Mesothelial cell of epicardium (in vitro differentiated cells): ENCODE measurements at places on chromosomes 2 and 18.

GRCh38 chr2:111101592-111101991, 19.1 kb upstream of the BCL2L11 start:
- DNase-seq: no peak
- H3K36me3 ChIP-seq: no peaks in the 10 kb centered on the region
- H3K27me3 ChIP-seq: no peaks in the 10 kb centered on the region
- peaks cover 6% of the 10 kb centered on the region for H3K4me1 ChIP-seq

- H3K4me1 ChIP-seq: no peaks in the 10 kb centered on the region
- H3K27ac ChIP-seq: no peak overlapping the region
- DNase-seq: no peak
- H3K36me3 ChIP-seq: peaks cover 24% of the 10 kb centered on the region
Observed at GRCh38 chr2:89819809-89820208, 1128.3 kb downstream of the RPIA start.

DNA sequence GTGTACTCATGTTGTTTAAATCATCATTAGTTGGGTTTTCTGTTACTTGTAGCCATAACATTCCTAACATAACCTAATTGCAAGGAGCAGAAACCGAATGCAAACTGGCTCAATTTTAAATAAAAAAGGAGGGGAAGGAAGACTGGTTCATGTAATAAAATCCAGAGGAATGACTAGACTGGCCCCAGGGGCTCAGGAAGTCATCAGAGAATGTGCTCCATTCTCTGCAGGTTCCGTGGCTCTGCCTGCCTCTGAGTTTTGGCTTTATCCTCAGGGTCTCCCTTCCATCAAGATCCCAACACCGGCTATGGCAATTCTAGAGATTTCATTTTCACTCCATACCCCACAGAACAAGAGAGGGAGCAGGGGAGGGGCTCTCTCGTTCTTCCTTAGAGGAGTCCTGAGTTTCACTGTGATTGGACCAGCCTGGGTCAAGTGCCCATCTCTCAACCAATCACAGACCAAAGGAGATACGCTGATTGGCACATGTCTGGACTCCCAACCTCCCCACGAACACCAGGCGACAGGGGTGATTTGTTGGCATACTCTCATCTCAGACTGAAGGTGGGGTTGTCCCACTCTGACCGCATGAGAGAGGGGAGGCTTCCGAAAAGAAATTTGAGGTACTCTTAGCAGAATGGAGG, 64.8 kb downstream of the NPPC start:
- H3K4me1 ChIP-seq: no peaks in the 10 kb centered on the region
- peaks cover 11% of the 10 kb centered on the region for H3K27me3 ChIP-seq
- DNase-seq: no peak
- H3K4me3 ChIP-seq: no peak overlapping the region
- H3K36me3 ChIP-seq: peaks cover 2% of the 10 kb centered on the region
- no peak overlapping the region for H3K27ac ChIP-seq

- DNase-seq: no peak
- no peaks in the 10 kb centered on the region for H3K36me3 ChIP-seq
- H3K27ac ChIP-seq: no peak overlapping the region
- no peak overlapping the region for H3K4me3 ChIP-seq
- no peaks in the 10 kb centered on the region for H3K27me3 ChIP-seq
Observed at GRCh38 chr2:106516436-106516835, 29.3 kb downstream of the CD8B2 start.

- H3K4me3 ChIP-seq: no peak overlapping the region
- H3K36me3 ChIP-seq: peaks cover 46% of the 10 kb centered on the region
- H3K27ac ChIP-seq: no peak overlapping the region
- peaks cover 5% of the 10 kb centered on the region for H3K4me1 ChIP-seq
- no peaks in the 10 kb centered on the region for H3K27me3 ChIP-seq
Observed at GRCh38 chr2:210458395-210458794, 18.2 kb downstream of the LANCL1 start.

- no peaks in the 10 kb centered on the region for H3K4me1 ChIP-seq
- H3K4me3 ChIP-seq: no peak overlapping the region
- no peaks in the 10 kb centered on the region for H3K36me3 ChIP-seq
- DNase-seq: no peak
- H3K27ac ChIP-seq: no peak overlapping the region
Observed at GRCh38 chr2:105510761-105511528, 112.1 kb upstream of the FHL2 start.

DNA sequence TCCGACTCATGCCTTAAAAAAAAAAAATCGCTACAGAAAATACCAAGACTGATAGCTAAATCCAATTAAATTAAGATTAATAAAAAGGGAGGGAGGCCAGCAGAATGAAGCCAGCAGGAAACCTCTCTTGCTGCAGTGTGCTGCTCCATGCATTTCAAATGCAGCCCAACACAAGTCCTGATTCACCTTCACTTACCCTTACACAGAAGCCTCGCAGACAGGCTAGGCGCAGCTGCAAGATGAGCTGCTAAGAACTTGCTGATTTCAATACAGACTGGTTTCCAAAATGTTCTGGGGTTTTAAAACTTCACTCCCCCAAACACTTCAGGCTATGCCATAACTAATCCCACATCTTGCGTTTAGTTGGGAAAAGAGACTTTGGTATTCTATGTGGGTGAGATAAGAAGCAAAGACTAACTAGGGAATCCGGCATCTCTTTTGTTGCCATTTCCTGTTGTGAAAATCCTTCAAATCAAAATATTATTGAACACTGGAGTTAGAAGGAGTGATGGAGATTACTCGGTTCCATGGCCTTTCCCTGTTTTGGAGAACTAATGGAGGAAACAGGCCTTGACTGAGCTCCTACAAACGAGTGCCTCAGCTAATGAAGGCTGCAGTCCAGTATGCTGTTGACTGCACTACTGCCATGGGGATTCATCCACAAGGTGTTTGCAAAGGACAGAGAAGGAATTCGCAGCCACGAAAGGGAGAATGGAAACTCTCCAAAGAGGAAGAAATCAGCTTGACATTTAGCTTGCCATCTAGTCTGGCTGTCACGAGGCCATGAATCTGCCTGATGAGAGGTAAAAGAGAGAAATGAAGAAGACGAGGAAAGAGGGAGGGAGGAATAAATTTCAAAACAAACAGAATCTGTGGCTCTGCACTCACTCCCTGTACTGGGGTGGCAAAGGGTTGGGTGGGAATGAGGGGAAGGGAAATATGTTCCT, 67.3 kb downstream of the CLHC1 start:
- H3K4me1 ChIP-seq: peaks cover 33% of the 10 kb centered on the region
- no peaks in the 10 kb centered on the region for H3K27me3 ChIP-seq
- H3K27ac ChIP-seq: peak overlapping the region; percentile 48

GRCh38 chr2:70715071-70715985, 52.7 kb downstream of the ADD2 start:
- no peak overlapping the region for H3K4me3 ChIP-seq
- peaks cover 4% of the 10 kb centered on the region for H3K4me1 ChIP-seq
- no peak overlapping the region for H3K27ac ChIP-seq

GRCh38 chr2:151946899-151947812, 118.9 kb upstream of the ARL5A start:
- peaks cover 8% of the 10 kb centered on the region for H3K36me3 ChIP-seq
- peaks cover 9% of the 10 kb centered on the region for H3K4me1 ChIP-seq
- H3K4me3 ChIP-seq: no peak overlapping the region
- H3K27me3 ChIP-seq: peaks cover 27% of the 10 kb centered on the region

GRCh38 chr2:142724713-142725349, 152.6 kb upstream of the KYNU start:
- no peak overlapping the region for H3K4me3 ChIP-seq
- no peaks in the 10 kb centered on the region for H3K27me3 ChIP-seq
- DNase-seq: no peak
- H3K4me1 ChIP-seq: no peaks in the 10 kb centered on the region

GRCh38 chr18:336713-337112, 68.9 kb upstream of the THOC1 start:
- no peak overlapping the region for H3K27ac ChIP-seq
- no peak for DNase-seq
- peaks cover 41% of the 10 kb centered on the region for H3K36me3 ChIP-seq
- no peaks in the 10 kb centered on the region for H3K27me3 ChIP-seq

DNA sequence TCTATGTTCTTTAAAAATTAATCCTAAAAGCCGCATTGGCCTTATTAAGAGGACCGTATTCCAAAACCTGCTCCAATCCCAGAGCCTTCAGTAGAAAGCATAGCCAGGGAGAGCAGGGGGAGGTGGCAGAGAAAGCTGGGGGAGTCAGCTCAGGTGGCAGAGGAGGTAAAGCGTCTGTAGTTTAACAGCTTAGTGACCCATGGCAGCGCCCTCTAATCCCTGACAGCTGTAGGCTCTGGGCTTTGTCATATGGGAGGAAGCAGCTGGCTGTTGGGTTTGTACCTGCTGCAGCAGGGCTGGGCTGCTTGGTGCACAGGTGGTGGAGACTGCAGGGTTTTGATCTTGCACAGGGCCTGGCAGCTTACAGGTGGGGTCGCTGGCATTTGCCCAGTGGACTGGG, 50.6 kb downstream of the THNSL2 start:
- no peak overlapping the region for H3K27ac ChIP-seq
- H3K36me3 ChIP-seq: no peaks in the 10 kb centered on the region
- peaks cover 18% of the 10 kb centered on the region for H3K27me3 ChIP-seq
- no peak overlapping the region for H3K4me3 ChIP-seq
- no peak for DNase-seq
- H3K4me1 ChIP-seq: no peaks in the 10 kb centered on the region

DNA sequence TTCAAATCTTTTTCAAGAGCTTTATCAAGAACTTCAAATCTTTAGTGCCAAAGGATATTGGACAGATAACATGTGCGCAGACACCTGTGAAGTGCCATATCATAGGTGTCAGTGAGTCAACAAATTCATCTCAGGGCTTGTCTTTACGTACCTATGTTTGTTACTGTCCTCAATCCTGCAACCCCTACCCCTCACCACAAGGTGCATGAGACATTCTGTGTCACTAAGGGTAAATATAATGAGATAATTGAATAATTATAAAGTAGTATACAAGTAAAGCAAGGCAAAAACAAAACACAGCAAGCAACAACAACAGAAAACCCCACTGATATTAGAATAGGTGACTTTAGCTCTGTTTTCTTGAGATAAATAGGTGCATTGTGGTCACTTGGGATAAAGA, 1495.8 kb upstream of the TMEFF2 start:
- no peak overlapping the region for H3K27ac ChIP-seq
- DNase-seq: no peak
- H3K4me3 ChIP-seq: no peak overlapping the region
- no peaks in the 10 kb centered on the region for H3K27me3 ChIP-seq
- peaks cover 5% of the 10 kb centered on the region for H3K4me1 ChIP-seq
- no peaks in the 10 kb centered on the region for H3K36me3 ChIP-seq
